Stimulated activated CD8-positive, alpha-beta memory T cell treated with anti-CD3 and anti-CD28 coated beads, Interleukin-4, amount 100 ng/mL, for 48 hours (primary cell): ENCODE measurements at places on chromosomes 13 and 19.
A peak's percentile ranks its signal among the peaks of the same experiment; 100 is the strongest.

GRCh38 chr19:33402421-33403220 lies 29.1 kb downstream of the CEBPG start:
- no peak for DNase-seq

- peak; percentile 41 for DNase-seq
Observed at GRCh38 chr13:49292742-49293486, 45.2 kb downstream of the CDADC1 start.

DNA sequence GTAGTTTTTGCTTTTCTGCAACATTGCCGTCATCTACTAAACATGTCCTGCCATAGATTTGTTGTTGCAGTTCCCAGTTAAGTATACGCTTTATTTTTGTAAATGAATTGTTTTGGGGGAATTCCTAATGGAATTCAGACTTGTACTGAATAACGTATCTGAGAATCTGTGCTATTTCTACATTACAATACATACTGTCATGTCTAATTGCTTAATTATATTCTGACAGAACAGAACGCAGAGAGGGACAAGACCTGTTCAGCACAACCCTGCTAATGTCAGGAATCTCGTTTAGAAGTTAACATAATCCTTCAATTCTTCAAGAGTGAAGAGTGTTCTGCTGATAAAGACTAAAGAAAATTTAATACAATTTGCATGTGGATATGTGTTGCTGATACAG lies 861.1 kb upstream of the KLHL1 start:
- DNase-seq = no peak

GRCh38 chr19:4537953-4538600 lies 1.8 kb downstream of the LRG1 start:
- no peak for DNase-seq

GRCh38 chr19:10389863-10390262 lies 9.5 kb upstream of the TYK2 start:
- peak; percentile 56 for DNase-seq

GRCh38 chr19:35559281-35559659 lies 4.2 kb downstream of the ATP4A start:
- no peak for DNase-seq

DNA sequence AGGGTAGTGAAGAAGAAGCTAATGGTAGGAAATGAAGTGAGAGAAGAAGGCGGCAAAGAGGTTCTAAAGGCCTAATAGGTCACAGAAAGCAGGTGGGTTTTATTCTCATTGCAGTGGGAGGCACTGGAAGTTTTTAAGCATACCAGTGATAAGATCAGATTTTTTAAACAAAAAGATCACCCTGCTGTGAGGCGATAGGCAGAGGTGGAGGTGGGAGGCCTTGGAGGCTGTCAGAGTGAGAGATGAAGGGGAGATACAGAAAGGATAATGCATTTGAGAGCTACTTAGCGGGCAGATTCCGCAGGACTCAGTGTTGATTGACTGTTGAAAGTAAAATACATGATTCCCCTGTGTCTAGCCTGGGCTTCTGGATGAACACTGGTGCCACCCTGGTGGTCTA lies 116.7 kb upstream of the FRY start:
- no peak for DNase-seq

- DNase-seq = no peak
Observed at GRCh38 chr13:105007166-105007808, 1528.2 kb downstream of the EFNB2 start.

GRCh38 chr19:3441089-3441985 lies 39.0 kb downstream of the SMIM24 start:
- DNase-seq = no peak

- no peak for DNase-seq
Observed at GRCh38 chr19:7415163-7415856, 66.6 kb downstream of the ARHGEF18 start.

DNA sequence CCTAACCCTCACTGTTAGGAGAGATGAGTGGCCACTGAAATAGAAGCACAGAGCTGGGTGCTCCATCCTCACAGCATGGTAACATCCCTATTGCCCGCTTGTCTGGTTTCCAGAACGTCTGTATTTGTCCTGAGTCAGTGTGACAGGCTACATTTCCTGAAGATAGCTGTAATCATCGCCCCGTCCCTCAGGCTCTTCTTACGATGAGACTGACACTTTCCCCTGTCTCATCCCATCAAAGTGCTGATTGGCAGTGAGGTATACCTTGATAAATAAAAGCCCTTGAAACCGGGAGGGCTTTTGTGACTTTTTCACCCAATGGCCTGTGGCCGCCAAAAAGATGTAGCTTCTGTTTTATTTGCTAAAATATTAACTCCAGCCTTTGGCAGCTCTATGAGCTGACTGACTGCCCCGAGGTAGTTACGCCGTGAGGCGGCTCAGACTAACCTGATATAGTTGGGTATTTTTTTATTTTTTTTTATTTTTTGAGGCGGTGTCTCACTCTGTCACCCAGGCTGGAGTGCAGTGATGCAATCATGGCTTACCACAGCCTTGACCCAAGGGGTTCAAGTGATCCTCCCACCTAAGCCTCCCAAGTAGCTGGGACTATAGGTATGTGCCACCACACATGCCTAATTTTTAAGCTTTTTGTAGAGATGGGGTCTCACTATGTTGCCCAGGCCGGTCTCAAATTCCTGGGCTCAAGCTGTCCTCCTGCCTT lies 5.7 kb upstream of the LRRC4B start:
- no peak for DNase-seq

DNA sequence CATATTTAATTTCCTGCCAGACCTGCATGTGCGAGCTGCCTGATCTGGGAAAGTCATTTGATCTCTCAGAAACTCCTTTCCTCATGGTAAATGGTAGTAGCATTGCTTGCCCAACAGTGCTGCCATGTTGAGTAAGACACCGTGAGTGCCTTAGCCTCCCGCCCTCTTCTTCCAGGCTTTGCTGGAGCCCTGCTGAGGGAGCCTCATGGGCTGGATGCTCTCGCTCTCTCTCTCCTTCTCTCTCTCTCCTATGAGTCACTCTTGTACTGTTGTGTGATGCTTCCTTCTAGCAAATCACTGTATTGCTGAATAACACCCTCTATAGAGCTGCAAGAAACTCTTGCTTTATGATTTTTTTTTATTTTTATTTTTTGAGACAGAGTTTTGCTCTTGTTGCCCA lies 365.5 kb downstream of the UQCRFS1 start:
- DNase-seq = no peak

DNA sequence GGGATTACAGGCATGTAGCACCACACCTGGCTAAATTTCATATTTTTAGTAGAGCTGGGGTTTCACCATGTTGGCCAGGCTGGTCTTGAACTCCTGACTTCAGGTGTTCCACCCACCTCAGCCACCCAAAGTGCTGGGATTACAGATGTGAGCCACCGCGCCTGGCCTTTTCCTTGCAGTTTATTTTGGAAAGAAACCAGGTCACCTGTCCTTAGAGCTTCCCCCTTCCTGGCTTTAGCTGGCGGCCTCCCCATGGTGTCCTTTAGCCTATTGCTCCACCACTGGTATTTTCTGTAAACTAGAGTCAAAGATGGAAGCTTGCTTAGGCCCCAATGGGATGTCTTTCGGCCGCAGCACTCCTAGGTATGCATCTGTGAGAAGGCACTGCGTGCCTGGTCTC lies 91.2 kb downstream of the DPF1 start:
- DNase-seq = no peak

DNA sequence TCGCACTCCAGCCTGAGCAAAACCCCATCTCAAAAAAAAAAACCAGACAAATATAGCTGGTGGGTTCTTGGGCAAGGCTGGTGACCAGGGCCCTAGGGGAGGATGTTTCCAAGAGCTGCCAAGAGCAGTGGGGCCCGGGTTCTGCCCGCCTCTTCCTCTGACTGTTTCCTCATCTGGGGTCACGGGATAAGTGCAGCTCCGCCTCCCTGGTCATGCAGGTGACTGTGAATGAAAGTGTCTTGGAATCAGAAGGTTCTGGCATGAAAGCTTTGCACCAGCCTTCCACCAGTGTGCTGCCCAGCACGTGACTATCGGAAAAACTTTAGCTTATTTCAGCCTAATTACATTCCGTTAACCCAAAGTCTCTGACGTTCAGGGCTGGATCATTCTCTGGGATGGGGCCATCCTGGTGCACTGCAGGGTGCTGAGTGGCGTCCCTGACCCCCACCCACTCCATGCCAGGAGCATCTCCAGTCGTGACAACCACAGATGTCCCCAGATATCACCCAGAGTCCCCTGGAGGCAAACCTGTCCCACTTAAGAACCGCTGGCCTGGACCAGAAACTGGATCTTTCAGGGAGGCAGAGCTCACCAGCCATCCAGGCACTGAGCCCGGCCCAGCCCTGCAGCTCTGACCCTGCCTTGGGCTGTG lies 85.6 kb downstream of the GNG7 start:
- no peak for DNase-seq

DNA sequence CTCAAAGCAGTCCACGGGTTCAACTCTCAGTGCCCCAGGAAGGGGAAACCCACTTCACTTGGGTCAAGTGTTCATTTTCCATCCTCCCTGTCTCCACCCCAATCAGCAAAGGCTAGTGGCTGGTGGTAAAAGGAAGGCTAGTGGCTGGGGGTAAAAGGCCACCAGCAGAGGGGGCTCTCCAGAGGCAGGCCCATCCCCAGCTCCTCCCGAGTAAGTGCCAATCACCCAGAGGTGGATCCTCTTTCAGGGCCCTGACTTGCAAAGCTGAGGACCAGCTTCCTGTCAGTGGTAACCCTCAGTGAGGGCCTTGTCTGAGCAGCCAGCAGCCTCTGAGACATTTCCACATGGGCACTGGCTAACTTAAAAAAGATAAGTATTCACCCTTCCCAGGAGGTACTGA lies 22.0 kb upstream of the TPT1 start:
- DNase-seq = peak; percentile 25

DNA sequence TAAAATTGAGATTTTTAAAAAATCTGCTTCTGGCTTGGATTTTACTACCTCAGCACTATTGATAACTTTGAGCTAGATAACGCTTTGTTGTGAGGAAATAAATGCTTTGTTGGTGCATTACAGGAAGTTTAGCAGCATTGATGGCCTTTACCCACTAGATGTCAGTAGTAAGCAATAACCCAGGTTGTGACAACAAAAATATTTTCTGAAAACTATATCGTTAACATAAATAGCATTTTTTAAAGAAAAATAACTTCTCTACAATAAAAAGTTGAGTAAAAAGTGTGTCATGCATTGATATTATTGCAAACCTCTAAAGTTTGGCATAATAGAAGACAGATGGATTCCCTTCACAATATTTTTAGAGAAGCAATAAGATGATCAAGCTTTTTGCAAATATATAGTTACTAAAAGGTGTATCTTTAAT lies 1246.5 kb downstream of the UQCRFS1 start:
- DNase-seq = no peak

DNA sequence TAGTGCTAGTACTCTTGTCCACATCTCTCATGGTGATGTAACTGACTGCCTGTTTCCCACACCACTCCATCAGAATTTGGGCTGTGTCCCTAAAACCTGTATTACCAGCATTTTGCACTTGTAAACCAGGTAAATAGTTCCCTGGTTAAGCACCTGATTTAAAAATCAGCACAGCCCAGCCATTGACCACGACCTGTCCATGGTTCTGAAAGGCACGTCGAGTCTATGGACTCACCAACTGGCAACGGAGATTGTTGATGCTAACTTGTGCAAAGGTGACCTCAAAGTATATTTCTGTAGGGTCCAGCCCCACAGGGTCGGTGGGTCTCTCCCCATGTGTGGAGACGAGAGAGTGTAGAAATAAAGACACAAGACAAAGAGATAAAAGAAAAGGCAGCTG lies 46.7 kb upstream of the ZNF835 start:
- DNase-seq = no peak

DNA sequence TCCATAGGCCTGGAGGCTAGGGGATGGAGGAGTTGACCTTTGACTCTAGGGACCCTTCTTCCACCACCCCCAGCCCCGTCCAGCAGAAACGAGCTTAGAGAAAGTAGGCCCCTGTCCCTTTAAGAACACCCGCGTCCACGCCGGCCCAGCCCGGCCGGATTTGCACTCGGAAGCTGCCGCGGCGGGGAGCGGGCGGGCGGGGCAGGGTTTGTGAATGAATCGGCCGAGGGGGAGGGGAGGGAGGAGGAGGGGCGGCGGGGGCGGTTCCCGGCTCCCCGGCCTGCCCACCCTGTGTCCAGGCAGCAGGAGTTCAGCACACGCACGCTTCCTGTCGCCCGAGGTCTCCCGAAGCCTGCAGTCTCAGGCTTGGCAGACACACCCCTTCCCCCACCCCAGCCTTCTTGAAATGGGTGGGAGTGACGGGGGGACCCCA lies 1.5 kb downstream of the UNC13A start:
- no peak for DNase-seq

- no peak for DNase-seq
Observed at GRCh38 chr19:3409346-3410064, 43.1 kb downstream of the NFIC start.

- DNase-seq = no peak
Observed at GRCh38 chr19:29287061-29287460, 74.1 kb upstream of the UQCRFS1 start.

- DNase-seq = no peak
Observed at GRCh38 chr13:98280176-98280510, 103.1 kb upstream of the RNF113B start.

DNA sequence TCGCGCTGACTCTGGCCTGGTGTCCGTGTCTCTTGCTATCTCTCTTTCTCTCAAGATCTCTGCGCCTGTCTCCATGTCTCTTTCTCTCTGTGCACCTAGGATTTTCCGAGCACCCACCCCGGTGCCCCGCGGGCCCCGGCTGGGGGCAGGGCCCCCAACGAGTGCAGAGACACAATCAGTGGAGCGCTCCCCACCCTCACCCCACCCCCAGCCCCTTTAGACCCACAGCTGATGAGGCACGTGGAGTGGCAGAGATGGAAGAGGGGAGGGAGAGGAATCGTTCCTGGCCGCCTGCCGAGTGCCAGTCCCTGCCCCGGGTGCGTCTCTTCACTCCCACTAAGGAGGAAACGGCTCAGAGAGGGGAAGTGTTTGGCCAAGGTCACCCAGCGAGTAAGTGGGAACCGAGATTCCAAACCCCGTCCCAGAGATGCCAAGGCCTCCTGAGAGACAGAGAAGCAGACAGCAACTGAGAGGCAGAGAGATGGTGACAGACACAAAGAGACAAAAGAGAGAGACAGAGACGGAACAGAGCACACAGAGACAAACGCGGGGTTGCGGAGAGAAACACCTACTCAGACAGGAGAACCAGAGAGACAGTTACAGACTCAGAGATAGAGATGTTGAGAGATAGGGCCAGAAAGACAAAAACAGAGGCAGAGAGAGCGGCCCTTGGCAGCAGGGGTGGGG lies 626 bp upstream of the BCL3 start:
- peak; percentile 56 for DNase-seq
